GM10248 (cell line): ENCODE measurements at places on chromosomes 2 and 18.
A peak's percentile ranks its signal among the peaks of the same experiment; 100 is the strongest.

GRCh38 chr2:216727346-216728122 is 32.2 kb upstream of the IGFBP5 start:
- DNase-seq = no peak

DNA sequence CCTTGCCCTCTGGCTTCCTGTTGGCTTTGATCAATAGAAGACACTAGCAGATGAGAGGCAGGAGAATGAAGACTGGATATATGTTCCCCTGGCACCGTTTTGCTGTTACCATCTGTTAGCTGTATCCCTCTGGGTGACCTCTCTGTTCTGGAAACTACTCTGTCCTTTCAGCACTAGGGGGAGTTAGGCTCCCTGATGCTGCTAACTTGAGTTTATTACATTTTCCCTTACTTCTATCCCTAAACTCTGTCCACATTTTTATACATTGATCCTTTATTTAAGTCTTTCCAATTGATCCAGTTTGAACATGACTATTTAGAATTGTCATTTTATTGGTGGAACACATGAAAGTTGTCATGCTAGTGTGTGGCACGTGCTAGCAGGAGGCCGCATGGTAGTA is 1014.3 kb upstream of the CDH2 start:
- DNase-seq = no peak

- no peak for DNase-seq
Observed at GRCh38 chr2:172667581-172668325, 67.9 kb upstream of the RAPGEF4 start.

GRCh38 chr2:109168086-109168485 is 39.1 kb downstream of the SH3RF3 start:
- no peak for DNase-seq

- no peak for DNase-seq
Observed at GRCh38 chr18:38792731-38793130, 1227.1 kb upstream of the CELF4 start.

GRCh38 chr2:28997237-28997846 is 16.2 kb downstream of the TOGARAM2 start:
- DNase-seq = no peak

DNA sequence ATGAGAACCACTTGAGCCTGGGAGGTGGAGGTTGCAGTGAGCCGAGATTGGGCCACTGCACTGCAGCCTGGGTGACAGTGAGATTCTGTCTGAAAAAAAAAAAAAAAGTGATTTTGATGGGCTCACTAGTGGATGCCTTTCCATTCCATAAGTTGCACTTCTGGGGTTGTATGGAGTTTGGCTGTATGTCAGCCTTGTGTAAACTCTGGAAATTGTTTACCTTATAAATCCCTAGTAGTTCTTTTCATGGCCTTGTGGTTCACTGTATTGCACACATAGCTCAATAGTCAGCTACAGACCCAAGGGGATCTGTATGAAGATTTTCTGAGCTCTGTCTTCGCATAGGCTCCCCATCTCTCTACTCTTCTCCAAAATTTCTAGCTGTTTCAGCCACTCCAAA is 131.9 kb downstream of the SOX11 start:
- no peak for DNase-seq

DNA sequence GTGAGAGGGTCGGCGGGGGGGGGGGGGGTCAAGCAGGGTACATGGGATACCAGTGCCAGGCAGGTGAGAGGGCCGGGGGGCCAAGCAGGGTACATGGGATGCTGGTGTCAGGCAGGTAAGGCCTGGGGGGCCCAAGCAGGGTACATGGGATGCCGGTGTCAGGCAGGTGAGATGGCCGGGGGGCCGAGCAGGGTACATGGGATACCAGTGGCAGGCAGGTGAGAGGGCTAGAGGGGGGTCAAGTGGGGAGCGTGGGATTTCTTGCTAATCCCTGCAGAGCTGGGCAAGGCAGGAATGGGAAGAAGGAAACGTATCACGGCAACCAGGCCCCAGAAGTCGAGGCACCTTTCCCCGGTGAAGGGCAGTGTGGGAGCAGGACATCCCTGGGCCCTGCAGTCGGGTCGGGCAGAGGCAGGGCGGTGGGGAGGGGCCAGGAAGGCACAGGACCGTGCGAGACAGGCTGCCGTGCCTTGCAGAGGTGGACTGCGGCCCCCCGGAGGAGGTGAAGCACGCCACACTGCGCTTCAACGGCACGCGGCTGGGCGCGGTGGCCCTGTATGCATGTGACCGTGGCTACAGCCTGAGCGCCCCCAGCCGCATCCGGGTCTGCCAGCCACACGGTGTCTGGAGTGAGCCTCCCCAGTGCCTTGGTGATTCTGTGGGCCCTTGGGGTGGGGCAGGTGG is 49.3 kb downstream of the MTERF4 start:
- DNase-seq = no peak

DNA sequence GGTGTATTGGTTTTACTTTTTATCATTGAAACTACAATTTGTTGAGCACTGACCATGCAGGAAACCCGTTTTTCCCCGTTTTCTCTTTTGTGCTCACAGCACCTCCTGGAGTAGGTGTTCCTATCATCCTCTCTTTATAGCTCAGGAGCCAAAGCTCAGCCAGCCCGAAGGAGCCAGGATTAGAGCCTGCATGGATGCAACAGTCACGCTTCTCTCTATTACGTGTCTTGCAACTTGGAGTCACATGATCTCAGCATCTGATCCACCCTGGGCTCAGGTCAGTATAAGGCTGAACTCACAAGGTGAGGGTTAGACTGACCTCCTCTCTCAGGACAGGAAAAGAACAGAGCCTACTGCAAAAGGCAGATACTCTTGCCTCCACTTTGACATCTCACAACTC is 150.5 kb downstream of the MBP start:
- DNase-seq = no peak

- DNase-seq = no peak
Observed at GRCh38 chr2:238423561-238424312, 3.0 kb upstream of the ASB1 start.

GRCh38 chr2:202589582-202589949 is 45.2 kb upstream of the FAM117B start:
- no peak for DNase-seq

GRCh38 chr18:63058521-63058920 is 261.0 kb downstream of the BCL2 start:
- DNase-seq = no peak

DNA sequence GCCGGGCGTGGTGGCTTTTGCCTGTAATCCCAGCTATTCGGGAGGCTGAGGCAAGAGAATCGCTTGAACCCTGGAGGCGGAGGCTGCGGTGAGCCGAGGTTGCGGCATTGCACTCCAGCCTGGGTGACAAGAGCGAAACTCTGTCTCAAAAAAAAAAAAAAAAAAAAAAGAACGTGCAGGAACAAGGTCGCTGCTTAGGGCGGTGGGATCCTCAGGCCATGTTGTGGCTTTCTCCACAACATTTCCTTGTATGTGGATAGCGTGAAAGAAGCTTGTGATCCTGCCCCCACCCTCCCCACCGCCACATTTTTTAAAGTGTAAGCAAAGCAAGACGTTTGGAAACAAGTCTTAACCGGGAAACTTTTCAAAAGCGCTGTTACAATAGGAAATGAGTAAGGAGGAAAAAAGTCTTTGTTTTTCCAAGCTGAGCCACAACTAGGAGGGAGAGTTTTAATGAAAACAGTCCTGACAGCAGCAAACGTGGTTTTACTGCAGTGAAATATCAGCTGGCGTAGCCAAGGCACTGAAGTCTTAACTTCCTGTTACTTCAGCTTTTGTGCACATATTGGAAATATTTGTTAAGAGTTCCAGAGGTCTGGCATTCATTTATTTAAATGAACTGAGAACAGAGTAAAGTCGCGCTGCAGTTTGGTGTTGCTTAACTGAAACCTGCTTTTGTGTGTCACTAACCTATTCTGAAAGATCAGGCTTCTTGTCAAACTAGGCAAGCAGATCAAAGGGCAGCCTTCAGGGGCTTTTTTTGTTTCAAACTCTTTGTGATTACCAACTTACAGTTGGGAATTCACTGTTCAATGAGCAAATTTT is 3.8 kb downstream of the TGIF1 start:
- no peak for DNase-seq

DNA sequence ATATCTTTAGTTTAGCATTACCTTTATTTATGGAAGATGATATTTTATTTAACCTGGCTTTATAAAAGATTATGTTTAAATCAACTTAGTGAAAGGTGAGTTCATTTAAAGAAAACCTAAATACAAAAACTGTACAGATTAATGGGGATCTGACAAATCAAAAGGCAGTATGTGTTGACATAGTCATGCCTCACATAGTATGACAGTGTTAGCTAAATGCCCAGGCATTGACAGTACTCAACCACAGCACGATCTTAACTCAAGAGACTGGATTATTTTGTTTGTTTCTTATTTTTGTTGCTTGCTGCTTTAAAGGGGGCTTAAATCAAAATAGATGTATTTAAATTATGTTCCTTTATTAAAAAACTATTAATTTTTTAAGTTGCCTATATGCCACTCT is 7.8 kb downstream of the DOK6 start:
- no peak for DNase-seq

- DNase-seq = no peak
Observed at GRCh38 chr2:179268277-179268925, 3.8 kb upstream of the SESTD1 start.

GRCh38 chr2:1823187-1824169 is 79.2 kb upstream of the PXDN start:
- no peak for DNase-seq

DNA sequence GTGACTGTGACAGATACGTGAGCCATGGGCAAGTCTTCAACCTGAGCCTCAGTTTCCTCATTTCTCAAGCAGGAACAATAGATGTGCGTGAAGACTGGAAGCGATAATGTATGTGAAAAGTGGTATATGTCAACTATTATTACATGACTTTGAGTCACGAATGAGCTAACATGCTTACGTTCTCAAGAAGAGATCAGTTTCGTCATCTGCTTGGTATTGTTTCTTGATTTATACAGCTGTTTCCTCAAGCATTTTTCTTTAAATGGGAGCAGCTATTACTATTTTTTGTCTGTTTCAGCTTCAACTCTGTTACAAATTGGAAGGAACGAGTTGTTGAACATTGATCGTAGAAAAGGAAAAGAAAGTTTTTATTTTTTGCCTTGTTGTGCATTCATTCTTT is 48.5 kb upstream of the THOC1 start:
- DNase-seq = no peak

DNA sequence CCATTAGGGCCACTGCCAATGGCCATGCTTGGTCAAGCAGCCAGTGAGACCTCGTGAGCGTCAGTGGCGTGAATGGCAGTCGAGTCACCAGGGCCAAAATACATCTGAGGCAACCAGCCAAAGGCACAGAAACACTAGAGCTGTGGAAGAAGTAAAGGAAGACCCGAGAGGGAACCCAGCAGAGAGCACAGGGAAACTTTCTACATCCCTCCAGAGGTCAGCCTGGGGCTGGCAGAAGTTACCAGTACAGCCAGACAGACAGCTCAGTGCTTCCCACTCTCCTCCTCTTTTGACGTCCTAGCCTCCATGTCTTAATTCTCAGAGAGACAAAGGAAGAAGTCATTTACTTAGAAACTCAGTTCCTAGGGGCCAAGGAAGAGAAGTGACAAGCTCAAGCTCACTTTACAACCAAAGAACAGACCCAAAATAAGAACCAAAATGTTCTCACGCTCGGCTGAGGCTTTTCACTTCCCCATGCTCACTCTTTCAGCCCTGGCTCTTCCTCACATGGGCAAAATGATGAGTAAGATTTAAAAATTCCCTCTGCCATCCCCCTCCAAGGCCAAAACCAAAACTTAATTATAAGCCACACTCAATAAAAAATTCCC is 8.7 kb downstream of the CYRIA start:
- peak; percentile 56 for DNase-seq

DNA sequence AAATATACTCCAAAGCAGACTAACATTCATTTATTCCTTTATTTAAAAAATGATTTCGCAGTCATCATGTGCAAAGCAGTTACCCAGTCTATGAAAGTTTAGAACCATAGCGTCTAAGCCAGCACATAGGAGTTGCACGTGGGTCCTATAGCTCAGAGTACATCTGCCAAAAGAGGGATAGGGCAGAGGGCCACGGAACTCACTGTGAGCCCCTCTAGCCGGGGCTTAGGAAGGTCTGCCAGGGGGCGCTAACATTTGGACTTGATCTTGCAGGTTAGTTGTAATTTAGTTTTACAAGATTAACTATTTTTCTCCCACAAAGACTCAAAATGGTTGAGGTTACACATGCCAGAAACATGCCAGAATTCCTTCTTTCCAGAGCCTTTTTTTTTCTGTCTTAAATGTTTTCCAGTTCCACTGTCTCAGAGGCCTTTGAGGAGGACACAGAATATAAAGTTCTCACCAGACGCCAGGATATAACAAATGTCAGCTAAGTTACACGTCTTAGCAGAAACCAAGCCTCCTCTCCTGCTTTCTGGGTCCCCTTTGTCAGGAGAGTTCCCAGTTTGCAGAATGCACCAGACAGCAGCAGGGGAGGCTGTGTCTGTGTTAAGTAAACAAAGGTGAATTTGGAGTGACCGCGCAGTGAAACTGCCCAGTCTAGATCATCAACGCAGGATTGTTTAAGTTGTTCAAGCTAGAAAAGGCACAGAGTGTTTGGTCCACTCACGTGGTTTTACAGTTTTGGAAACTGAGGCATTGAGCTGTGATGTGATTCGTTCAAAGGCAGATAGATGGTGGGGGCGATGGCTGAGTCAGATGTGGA is 292.0 kb downstream of the PRKCE start:
- DNase-seq = no peak

DNA sequence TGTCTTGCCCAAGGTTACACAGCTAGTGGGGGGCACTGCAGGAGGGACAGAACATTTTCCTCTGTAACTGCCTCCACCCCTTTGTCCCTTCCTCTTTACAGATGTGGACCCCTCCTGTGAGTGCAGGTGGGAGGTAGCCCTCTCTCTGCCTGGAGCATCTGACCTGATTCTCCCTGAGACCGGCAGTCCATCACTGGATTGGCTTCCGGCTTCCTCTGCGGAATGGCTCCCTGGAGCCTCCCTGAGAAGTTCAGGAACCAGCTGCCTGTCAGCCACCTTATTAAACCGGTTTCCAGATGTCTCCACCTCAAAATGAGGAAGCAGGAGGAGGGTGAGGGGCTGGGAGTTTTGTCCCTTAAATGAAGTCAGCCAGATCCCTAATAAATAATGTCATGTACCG is 67.3 kb upstream of the TNP1 start:
- no peak for DNase-seq

DNA sequence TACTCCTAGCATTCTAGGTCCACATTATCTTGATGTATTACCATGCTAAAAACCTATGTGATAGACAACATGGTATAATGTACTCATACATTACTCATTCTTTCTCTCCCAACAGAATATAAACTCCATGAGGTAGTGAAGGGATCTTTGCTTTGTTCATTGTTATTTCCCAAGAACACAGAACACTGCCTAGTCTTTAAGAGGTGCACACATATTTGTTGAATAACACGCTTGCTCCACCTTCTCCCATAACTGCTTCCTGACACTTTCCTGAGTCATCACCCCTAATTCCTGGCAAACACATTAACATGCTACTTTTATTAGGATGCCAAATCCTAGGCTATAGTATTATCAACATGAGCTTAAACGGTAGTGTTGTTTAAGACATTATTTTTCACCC is 41.3 kb downstream of the REV1 start:
- no peak for DNase-seq

GRCh38 chr18:31819106-31819924 is 58.6 kb upstream of the SLC25A52 start:
- peak; percentile 33 for DNase-seq
